Activated T-helper 1 cell treated with anti-CD3 and anti-CD28 coated beads, Interleukin-12 subunit alpha, Interleukin-12 subunit beta, Interleukin-2, Interleukin-4 antibody, amounts not matched to agents 30 ng/mL and 10 ng/mL and 1 ng/mL, durations not matched to agents 14 hours and 24 hours and 36 hours (primary cell): ENCODE measurements at places on chromosomes 1 and 21.

DNA sequence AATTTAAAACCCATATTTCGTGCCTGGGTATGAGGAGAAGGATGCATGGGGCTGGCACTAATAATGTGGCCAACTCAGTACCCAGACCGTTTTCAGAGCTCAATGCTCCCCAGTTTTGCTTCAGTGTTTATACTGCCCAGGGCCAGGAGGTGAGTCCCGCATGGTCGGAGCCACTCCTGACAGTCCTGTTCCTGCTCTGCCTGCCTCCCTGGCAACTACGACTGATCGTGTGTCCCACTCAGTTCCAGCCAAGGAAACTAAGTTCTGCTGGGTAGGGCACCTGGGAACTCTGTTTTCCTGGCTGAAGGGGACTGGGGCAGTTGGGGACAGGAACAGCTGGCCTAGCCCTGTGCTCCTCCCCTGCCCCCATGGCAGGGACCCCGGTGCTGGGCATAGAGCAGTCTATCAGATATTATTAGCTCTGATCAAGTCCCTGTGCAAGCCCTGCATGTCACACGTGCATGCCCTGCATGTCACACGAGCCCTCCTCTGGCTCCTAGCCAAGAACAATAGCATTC lies 19.2 kb downstream of the S100A7 start:
- no peak for DNase-seq

GRCh38 chr21:45347048-45347711 lies 57.8 kb upstream of the COL18A1 start:
- no peak for DNase-seq

GRCh38 chr21:44658541-44658910 lies 794 bp downstream of the KRTAP12-3 start:
- DNase-seq: no peak

DNA sequence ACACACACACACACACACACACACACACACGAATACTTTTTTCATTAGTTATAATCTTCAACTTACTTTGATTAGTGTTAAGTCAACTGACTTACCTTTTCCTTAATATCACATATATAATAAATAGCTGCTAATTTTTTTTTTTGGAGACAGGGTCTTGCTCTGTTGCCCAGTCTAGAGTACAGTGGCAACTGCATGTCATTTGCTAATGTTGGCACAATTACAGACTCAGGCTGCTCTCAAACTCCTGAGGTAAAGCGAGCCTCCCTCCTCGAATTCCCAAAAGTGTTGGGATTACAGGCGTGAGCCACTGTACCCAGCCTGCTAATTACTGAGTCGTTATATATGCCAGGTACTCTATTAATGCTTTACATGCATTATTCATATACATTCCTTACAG lies 20.8 kb upstream of the TAL1 start:
- DNase-seq: no peak

- DNase-seq: no peak
These were observed 14.6 kb upstream of the RGS8 start for GRCh38 chr1:182698971-182699370.

DNA sequence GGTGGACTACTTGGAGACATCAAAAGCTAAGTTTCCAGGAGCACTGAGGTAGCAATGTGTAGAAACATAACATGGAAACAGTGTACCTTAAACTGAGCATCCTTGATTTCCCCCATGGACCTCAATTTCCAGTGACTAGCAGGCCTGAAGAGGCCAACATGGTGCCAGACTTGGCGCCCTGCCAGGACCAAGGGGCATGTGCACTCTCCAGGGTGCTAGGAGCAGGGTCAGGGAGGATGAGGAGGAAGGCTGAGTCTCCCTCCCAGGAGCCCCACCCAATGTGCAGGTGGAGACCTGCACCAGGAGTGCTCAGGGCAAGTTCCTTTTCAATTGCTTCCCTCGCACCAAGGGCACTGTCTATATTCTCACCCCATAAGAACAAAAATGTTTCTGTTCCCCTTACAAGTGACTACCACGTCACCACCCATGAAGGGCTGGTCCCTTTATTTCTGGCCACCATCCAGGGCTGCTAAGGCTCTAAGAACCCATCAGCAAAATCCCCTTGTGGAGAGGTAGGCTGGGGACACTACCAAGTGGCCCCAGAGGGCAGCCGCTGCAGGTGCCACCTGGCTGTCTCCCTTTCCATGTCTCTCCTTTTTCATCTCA lies 39.2 kb downstream of the MX1 start:
- no peak for DNase-seq

- no peak for DNase-seq
These were observed 130.2 kb downstream of the CHRM3 start for GRCh38 chr1:239516579-239516978.

DNA sequence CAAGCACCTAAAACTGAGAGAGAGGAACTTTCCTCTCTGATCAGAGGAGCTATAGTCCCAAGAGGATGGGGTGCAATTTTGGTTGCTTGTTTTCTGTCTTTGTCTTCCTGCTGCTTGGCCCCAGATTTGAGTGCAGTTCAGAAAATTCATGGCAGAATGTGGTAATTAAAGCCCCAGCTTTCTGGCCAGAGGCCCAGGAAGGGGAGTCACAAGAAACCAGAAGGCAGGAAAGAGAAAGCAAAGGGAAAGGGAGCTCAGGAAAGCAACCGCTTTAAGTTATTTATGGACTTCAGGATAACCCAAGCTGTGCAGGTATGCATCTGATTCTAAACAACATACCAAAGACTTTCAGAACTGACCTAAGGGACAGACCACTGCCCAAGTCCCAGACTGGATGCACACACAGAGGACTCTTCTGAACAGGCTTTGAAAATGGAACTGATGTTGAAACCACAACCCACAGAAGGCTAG lies 88.8 kb downstream of the ST3GAL3 start:
- no peak for DNase-seq

- DNase-seq: no peak
These were observed 30.0 kb upstream of the SGIP1 start for GRCh38 chr1:66503841-66504470.

DNA sequence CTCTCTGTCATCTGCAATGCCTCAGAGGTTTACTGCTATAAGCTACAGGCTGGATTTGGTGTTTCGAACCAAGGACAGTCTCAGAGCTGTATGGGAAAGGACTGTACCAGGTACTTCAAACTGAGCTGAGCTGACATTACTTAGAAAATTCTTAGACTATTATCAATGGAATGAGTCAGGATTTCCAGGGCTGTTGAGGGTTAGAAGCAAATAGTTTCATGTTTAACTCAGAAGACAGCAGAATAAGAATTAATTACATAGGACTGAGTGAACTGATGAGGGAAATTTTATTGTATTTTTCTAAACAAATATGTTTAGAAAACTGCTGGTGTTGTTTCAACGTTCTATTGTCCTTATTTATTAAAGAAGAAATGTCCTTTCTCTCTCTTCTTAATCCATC lies 74.3 kb upstream of the CAPZB start:
- no peak for DNase-seq

GRCh38 chr1:86953167-86953566 lies 38.7 kb downstream of the HS2ST1 start:
- DNase-seq: no peak

- DNase-seq: no peak
These were observed 53.4 kb downstream of the MIER1 start for GRCh38 chr1:66978201-66978600.

- DNase-seq: no peak
These were observed 35.3 kb upstream of the DIRAS3 start for GRCh38 chr1:68085752-68086151.

- DNase-seq: no peak
These were observed 37.4 kb downstream of the PAX7 start for GRCh38 chr1:18668046-18668445.

GRCh38 chr1:81559662-81560350 lies 240.9 kb upstream of the ADGRL2 start:
- DNase-seq: no peak

DNA sequence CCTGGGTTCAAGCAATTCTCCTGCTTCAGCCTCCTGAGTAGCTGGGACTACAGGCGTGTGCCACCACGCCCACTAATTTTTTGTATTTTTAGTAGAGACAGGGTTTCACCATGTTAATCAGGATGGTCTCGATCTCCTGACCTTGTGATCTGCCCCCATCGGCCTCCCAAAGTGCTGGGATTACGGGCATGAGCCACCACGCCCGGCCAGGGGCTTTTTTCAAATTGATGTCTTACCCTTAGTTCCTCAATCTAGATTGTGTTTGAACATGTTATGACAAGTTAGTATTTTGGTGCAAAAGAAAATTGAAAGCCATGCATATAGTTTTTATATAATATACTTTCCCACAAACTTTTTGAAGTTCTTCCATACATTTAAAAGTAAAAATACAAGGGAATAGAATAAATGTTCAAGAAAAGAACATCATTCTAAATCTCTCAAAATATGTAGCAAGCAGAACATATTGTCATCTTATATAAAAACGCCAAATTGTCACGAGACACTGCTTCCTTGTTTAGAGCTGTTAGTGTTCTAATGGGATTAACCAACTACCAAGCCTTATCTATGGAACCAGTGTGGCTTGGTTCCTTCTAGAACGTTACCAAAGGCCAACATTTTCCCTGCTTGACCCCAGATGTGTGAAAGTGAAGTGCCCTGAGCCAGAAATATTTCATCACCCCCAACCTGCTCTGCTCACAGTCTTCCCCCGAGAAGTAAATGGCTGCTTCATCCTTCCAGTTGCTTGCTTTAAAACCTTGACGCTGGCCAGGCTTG lies 9.5 kb upstream of the PLEKHM2 start:
- no peak for DNase-seq

DNA sequence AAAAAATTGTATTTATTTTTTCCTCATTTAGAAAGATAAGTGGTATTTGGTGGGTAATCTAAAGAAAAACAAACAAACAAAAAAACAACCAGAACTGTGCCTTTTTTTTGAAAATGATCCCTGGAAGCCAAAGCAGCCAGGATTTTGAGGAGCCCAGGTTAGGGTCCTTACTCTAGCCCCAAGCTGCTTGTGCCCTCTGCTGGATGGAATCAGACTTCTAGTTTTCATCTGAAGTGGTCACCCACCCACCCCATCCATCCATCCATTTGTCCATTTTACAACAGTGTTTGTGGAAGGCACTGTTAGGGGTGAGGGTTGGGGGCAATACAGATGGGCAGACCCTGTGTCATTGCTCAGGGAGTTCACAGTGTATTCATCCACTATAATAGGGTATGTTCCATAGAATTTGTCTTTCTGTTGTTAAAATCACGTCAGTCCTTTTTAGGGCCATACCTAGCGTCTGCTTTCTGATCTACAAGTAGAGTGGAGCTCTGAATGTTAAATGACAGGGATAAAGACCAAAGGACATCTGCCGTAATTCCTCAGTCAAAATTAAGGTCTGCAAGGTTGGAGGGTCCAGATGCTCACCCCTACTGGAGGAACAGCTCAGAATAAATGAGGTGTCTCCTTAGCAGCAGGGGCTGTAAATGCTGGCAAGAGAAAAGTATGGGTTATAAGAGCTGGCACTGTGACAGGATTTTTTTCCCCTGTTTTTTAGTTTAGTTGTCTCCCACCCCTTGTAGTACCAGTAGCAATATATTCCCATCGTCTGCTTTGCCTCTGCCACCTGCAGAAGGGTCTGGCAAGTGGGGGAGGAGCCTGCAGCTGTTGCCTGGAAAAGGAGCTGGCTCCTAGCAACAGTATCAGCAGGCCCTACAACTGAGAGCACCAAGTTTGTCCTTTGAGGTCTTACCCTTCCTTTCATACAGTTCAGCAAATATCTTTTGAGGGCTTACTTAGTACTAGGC lies 3.2 kb downstream of the LRRC42 start:
- no peak for DNase-seq

- DNase-seq: no peak
These were observed 193.8 kb downstream of the KCNH1 start for GRCh38 chr1:210940081-210940617.

DNA sequence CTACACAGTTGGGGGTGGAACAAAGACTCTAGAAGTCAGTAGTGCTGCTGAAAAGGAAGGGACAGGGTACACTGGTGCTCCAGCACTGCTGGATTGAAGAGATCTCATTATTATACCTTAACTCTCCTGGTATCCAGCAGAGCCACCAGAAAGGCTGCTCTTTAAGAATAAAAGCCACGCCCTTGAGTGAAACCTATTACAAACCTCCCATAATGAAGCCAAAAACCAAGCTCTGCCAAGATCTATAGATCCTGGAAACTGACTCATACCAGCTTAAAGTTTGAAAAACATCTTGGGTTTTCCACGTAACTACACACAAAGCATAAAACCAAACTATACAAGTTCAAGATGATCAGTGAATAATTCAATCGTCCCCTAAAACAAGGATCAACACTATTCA lies 38.0 kb downstream of the ADSS2 start:
- no peak for DNase-seq

DNA sequence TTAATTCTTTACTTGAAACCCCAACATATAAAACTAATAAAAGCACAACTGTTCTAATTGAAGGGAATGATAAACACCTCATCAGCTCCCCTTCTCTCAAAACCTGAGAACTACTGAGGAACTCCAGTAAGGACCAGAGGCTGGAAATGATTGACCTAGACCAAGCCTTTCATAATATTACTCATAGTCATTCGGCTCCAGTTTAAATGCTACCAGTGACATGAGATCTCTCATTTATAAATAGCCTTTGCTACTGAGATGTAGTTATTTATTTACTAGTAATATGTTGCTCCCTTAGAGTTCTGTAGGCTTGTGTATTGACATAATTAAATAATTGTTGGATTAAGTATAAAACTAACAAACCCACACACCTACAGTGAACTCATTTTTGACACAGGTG lies 209.8 kb upstream of the PRMT6 start:
- no peak for DNase-seq

- no peak for DNase-seq
These were observed 28.7 kb downstream of the TMEM69 start for GRCh38 chr1:45716700-45717099.

DNA sequence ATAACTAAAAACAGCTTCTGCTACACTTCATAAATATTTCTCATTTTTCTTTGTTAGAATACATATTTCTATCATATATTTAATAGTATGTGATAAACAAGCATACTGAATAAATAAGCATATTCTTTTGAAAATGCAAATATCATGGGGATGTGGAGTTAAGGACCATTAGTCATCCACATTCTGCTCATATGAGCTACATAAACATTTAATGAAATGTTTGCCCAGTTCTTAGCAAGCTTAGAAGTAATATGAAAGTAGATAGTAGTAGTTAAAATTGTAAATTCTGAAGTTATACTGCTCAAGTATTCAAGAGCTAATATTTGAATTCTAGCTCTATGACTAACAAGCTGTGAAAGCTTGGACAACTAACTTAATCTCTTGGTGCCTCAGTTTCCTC lies 10.1 kb upstream of the GORAB start:
- no peak for DNase-seq

GRCh38 chr1:59751004-59751395 lies 63.7 kb upstream of the HOOK1 start:
- no peak for DNase-seq

- no peak for DNase-seq
These were observed 1.5 kb downstream of the SPATA6 start for GRCh38 chr1:48470481-48470855.
